ENCODE measurements at places on chromosomes 12 and 14.
A peak's percentile ranks its signal among the peaks of the same experiment; 100 is the strongest.

GRCh38 chr14:75649337-75649736, 11.3 kb downstream of the ERG28 start:
- no peak for DNase-seq

DNA sequence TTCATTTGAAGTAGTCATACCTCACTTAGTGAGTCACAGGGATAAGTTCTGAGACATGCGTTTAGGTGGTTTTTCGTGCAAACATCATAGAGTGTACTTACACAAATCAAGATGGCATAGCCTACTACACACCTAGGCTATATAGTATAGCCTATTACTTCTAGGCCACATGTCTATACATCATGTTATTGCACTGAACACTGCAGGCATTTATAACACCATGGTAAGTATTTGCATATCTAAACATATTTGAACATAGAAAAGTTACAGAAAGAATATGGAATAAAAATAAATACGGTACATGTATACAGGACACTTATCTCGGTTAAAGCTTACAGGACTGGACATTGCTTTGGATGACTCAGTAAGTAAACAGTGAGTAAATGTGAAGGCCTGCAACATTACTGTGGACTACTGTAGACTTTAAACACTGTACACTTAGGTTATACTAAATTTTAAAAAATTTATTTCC, 670.6 kb downstream of the SLC16A7 start:
- no peak for DNase-seq

DNA sequence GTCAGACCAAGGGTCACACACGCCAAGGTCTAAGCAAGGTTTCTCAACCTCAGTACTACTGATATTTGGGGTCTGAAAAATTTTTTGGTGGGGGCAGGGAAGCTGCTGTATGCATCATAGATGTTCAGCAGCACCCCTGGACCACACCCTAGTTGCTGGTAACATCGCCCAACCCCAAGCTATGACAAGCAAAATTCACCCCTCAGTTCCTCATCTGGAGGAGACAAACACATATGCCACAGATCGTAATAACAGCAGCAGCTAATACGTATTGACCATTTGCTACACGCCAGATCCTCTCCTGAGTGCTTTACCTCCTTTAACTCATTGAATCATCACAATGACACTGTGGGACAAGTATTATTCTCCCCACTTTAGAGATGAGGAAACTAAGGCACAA, 46.4 kb downstream of the ACTN1 start:
- no peak for DNase-seq

DNA sequence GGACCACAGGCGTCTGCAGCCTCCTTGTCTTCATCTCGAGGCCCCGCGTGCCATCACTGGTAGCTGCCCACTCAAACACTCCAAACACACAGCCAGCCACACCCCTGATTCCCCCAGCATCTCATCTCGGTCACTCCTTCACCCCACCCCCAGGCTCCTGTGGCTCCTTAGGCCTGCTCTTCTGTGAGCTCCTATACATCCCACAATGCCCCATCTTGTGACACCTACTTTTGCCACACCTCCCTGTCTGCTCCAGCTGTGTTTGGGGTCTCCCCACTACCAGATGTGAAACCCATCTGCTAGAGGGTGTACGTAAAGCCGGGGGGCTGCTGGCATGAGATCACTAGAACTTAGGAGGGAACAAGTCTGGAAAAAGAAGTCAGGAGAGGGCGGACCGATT, 4.1 kb downstream of the AKT1 start:
- DNase-seq, result no peak

DNA sequence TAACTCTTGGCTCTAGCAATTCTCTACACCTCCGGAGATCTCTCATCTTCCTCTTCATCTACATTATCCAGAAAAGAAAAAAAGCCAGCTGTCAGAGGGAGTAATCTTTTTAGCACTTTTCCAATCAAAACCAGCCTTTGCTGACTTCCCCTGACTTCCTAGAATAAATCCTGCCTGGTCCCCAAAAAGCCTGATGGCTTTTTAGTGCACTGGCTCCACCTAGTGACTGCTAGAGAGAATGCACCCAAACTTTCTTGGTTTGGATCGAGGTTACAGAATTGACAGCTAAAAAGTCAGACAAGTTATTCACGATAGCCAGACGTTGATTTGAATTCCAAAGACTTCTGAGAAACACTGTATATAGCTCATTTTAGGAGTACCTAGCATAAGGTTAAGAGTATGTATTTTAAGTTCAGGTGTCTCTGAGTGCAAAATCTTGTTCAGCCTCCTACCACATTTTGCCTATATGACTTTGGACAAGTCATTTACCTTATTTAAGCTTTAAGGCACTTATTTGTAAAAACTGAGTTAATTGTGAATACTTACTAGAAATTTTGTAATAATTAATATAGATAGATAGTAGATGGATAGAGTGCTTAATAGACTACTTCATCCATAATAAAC, 185.7 kb upstream of the GRIN2B start:
- no peak for DNase-seq

DNA sequence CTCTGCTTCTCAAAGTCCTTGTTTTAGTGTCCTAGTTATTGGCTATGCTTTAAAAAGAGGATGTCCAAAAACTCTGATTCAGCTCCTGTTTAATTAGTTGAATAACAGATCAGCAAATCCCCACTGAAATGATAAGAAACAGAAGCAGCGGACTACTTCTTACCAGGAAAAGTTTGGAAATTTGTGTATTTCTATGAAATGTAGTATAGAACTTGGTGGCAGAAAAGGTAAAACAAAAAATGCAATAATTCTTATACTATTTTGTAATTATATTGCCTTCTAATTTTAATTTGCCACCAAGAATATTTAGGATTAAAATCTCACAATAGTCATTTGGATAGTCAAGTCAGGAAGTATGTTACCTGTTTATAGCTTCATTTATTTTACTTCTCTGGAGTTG, at the start of gene OR2AP1:
OR2AP1 (plus strand) TSS at position 301 of the 400 bp plus-strand sequence. CDS start 1,947 bp downstream, outside the sequence.
- DNase-seq, result no peak

DNA sequence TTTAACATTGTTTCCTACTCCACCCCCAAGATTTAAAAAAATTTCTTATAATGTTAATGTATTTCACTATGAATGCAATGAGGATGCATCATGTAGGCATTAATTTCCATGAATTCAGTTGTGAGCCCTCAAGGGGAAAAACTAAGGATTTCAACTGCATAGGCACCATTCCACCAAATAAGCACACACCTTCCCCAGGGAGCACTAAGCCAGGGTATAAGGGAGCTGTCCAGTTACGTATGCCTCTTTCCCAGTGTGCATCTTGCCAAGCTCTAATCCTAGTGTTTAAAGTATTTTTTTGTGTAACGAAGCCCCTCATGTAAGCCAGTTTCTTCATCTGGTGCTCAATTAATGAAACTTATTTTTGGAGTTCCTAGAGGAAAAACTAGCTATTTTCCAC, 6.6 kb downstream of the FERMT2 start:
- no peak for DNase-seq

DNA sequence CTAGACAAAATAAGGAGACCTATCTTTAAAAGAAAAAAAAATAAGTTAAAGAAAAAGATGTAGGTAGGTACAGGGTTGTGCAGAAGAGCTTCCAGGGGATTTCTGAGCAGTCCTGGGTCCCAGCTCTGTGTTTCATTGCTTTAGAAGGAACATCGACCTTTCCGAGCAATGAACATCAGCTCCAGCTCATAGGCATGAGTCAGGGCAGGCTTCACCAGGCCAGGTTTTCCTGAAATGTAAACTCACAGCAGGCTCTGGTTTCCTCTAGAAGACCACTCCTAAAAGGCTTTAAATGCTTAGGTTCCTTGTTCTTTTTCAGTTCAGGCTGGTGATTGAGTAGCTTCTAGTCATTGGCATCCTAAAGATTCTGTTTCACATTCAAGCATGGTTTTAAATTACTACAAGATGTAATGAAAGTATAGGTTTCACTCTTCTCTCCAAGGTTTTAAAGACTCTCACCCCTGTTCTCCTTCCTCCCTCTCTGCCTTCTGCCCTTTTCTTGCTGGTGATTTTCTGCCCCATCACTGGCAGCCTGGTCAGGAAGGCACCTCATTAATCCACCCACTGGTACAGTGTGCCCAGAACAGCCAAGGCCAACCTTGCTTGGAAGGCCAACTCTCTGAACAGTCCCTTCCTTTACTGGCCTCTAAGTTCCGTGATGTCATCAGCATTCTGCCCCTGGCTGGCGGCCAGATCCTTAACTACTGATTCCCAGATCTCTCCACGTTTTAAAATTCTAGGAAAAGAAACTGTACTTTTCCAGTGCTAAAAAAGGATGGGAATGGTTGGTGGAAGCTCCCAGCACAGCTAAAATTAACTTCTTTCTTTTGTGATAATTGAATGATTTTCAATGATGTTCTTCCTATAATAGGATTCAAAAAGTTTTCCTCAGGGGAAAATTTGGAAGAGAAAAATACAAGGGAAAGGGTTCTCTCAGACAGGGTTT, 109.4 kb upstream of the HIF1A start:
- DNase-seq, result peak; percentile 81

DNA sequence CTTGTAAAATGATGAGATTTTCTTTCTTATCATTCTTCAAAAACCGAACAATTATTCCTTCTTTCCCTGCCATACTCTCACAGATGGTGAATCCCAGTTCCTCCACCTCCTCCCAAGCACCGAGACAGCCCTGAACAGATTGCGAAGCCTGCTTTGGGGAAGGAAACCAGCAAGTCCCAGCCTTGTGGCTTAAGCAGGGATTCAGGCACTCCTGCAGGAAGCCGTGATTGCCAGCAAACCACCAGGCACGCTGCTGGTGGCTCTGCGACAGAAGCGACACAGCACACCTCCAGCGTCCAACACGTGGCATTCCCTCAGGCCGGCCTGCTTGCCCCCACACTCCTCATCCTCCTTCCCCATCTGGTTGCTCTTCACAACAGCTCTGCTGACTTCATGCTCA, 237.7 kb downstream of the GXYLT1 start:
- DNase-seq, result no peak

DNA sequence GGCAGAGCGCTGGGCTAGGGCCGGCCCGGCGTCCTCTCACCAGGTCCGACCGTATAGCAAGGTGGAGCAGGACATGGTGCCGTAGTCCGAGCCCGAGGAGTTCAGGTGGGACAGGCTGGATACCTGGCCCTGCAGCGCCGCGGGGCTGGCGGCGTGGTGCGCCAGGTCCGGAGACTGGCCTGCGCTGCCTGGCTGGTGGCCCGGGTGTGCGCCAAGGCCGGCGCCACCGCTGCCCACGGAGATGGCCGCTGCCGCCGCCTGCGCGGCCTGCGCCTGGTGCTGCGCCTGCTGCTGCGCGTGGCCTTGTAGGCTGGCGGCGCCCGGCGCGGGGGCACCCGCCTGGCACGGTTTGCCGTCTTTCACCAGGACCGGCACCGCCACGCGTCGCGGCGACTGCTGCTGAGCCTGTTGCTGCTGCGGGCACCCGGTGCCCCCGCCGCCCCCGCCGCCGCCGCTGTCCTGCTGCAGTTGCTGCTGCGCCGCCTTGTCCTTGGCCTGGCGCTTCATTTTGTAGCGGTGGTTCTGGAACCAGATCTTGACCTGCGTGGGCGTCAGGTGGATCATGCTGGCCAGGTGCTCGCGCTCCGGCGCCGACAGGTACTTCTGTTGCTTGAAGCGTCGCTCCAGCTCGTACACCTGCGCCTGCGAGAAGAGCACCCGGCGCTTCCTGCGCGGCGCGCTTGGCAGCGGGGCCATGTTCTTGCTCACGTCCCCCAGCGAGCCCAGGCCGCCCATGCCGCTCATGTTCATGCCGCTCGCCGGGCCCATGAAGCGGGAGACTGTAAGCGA, 2.6 kb downstream of the NKX2-1 start:
- no peak for DNase-seq

- DNase-seq, result no peak
These were observed 19.1 kb upstream of the EPS8 start for GRCh38 chr12:15808250-15808649.

DNA sequence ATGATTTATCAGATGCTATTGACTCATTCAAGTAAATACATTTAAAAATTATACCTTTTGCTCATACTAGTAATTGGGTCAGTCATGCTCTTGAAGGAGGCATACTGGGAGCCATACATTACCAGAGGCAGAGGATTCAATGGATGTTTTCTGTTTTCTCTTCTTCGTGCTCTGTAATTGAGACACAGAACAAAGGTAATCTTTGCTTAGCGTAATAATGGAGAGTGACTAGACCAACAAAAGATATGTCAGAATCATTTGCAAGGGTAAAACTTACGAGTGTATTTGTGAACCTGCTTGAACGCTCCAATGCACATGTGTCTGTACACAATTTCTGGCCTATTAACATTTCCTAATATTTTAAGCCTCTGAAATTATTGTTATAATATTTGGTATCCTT, 296.4 kb downstream of the FOXG1 start:
- DNase-seq, result no peak

DNA sequence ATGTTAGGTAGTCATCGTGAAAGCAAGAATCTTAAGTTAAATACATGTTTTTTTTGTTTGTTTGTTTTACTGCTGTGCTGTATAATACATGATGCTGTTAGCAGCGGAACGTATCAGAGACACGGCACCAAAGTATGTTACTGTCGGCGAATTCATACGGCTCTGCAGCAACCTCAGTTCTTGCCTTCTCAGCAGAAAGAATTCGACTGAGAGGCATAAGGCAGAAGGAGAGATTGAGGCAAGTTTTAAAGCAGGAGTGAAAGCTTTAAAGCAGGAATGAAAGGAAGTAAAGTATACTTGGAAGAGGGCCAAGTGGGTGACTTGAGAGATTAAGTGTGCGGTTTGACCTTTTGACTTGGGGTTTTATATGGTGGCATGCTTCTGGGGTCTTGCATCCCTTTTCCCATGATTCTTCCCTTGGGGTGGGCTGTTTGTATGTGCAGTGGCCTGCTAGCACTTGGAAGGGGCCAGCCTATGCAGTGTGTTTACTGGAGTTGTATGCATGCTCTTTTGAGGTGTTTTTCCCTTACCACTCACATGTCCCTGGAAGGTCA, 23.7 kb downstream of the LEMD3 start:
- no peak for DNase-seq

DNA sequence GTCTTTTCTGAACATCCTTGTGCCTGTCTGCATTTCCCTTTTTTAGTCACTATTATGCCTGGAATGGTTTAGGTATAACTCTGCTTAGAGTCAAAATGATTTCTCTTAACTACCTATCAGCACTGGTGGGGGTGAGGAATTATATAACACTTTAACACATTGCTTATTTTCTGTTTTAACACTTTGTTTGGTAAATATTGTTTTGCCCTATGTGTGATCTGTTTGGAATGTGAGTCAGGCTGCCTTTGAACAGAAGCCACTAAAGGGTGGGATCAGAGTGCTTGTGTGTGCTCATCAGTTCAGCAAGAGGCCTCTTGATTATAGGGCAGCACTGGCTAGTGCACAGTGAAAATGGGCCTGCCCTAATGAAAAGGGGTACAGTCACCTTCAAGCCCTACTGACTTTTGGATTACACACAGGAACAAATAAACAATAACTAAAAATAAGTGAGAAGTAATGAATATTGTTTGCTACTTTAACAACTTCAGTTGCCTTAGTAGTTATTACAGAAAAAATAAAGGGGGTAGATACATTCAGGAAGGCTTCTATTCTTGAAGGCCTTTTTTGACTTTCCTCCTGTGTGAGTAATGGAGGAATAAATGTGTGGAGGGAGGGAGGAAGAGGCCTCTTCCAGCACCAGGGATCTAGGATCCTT, 23.2 kb downstream of the NGDN start:
- no peak for DNase-seq

Data from left forelimb (tissue), 1 donor.